Inflammatory macrophage treated with lipopolysaccharide for 1 hour (primary cell): ENCODE measurements at places on chromosomes 3 and 15.

DNA sequence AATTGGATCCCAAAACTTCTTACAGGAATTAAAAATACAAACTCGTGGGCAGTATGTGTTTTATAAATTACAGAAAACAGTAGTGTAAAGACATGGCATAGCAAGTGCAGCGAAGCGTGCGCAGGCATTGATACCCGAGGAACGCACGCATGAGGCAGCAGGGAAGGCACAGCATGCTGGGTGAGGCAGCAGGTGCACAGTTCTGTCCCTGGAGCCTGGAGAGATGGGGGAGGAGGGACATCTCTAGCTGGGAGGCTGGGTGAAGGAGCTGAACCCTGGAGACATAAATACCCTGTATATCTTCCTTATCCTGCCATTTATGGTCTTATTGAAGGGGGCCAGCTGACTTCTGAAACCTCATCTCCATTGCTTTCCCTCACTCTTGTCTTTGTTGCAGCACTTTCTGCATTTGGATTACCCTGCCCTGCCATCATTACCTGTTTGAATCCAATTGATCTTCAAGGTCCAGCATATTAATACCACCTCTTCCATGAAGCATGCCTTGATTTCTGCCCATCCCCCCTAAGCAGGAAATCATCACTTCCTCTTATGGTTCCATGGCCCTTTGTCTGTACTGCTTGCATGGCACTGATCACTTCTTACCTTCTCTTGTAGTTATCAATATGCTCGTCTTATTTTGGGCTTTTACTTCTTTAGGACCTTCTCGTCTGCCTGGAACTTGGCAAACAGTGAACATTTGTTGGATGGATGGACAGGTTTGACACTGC is 20.5 kb downstream of the LPP start:
- no peak for DNase-seq

- peak; percentile 91 for DNase-seq
Measured at GRCh38 chr3:187963677-187964385, 190.1 kb upstream of the LPP start.

GRCh38 chr3:105513042-105513441 is 146.3 kb downstream of the ALCAM start:
- no peak for DNase-seq

GRCh38 chr3:74415731-74416130 is 198.7 kb downstream of the CNTN3 start:
- DNase-seq: no peak

DNA sequence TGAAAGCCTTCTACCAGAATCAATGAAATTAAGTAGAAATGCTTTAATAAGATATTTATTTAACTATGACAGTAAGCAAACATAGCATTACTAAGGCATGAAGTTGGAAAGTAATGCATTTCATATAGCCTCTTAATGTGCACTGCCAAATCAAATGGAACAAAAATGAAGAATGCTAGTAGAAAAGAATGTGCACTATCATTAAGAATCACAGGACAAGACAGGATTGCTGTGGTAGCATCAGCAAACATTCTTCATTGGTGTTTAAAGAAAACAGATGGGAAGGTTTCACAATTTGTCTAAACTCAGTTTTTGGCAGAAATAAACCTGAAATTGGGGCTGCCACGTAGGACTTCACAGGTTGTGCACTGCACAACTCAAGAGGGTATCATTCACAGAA is 168.9 kb downstream of the CNTN3 start:
- no peak for DNase-seq

DNA sequence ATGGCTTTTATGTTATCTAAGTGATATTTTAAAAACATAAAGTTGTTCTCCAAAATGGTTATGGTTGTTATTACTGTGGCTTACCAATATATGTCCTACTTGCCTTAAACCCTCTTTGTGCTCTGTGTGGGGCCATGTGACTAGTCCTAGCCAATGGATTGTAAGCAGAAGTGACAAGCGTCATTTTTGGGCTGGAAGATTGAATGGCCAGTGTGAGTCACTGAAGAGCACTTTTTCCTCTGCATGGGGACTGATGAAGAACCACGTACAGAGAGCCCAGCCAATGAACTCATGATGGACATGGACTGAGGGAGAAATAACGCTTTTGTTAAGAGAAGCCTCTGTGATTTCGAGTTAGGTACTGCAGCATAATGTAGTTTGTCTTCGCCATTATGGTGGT is 332.7 kb downstream of the EDEM1 start:
- DNase-seq: no peak

GRCh38 chr15:87080547-87080946 is 1000.9 kb downstream of the AGBL1 start:
- no peak for DNase-seq

- no peak for DNase-seq
Measured at GRCh38 chr15:59550956-59551355, 60.6 kb upstream of the GCNT3 start.
